ENCODE measurements at places on chromosomes 7 and 10. TPM values are rescaled to one million over a fixed set of nuclear protein-coding genes. Genes with fewer than 3 reads are reported as not detected.

The GALNT17 gene
- 22.4 TPM for total RNA-seq

GRCh38 chr10:33376476-33376875 is 42.0 kb upstream of the NRP1 start:
- H3K27ac ChIP-seq = no peak overlapping the region
- H3K36me3 ChIP-seq = no peaks in the 10 kb centered on the region
- DNase-seq = no peak
- H3K27me3 ChIP-seq = no peaks in the 10 kb centered on the region

The RPEL1 gene
- not detected for total RNA-seq

The TFEC gene
- total RNA-seq = 7.4 TPM

- no peaks in the 10 kb centered on the region for H3K27me3 ChIP-seq
- H3K4me1 ChIP-seq = no peaks in the 10 kb centered on the region
- H3K4me3 ChIP-seq = no peak overlapping the region
- no peak overlapping the region for H3K27ac ChIP-seq
Measured at GRCh38 chr7:150787321-150788281, 12.6 kb downstream of the TMEM176B start.

The UNCX gene
- not detected for total RNA-seq

GRCh38 chr7:29105752-29106668 is 40.3 kb downstream of the CPVL start:
- H3K36me3 ChIP-seq = no peaks in the 10 kb centered on the region
- no peaks in the 10 kb centered on the region for H3K4me1 ChIP-seq
- H3K27me3 ChIP-seq = no peaks in the 10 kb centered on the region
- no peak overlapping the region for H3K27ac ChIP-seq

- H3K4me1 ChIP-seq = no peaks in the 10 kb centered on the region
- H3K36me3 ChIP-seq = no peaks in the 10 kb centered on the region
- no peak overlapping the region for H3K4me3 ChIP-seq
- DNase-seq = no peak
- H3K27me3 ChIP-seq = no peaks in the 10 kb centered on the region
Measured at GRCh38 chr10:12833451-12833850, 168.1 kb downstream of the CCDC3 start.

- H3K36me3 ChIP-seq = no peaks in the 10 kb centered on the region
- DNase-seq = no peak
- H3K4me3 ChIP-seq = peak overlapping the region; percentile 44
- no peaks in the 10 kb centered on the region for H3K27me3 ChIP-seq
- H3K4me1 ChIP-seq = no peaks in the 10 kb centered on the region
Measured at GRCh38 chr10:25017154-25017590, 760 bp downstream of the THNSL1 start.

The RGR gene
- total RNA-seq = not detected

The C1QL3 gene
- not detected for total RNA-seq

The BTBD16 gene
- total RNA-seq = 1.2 TPM

DNA sequence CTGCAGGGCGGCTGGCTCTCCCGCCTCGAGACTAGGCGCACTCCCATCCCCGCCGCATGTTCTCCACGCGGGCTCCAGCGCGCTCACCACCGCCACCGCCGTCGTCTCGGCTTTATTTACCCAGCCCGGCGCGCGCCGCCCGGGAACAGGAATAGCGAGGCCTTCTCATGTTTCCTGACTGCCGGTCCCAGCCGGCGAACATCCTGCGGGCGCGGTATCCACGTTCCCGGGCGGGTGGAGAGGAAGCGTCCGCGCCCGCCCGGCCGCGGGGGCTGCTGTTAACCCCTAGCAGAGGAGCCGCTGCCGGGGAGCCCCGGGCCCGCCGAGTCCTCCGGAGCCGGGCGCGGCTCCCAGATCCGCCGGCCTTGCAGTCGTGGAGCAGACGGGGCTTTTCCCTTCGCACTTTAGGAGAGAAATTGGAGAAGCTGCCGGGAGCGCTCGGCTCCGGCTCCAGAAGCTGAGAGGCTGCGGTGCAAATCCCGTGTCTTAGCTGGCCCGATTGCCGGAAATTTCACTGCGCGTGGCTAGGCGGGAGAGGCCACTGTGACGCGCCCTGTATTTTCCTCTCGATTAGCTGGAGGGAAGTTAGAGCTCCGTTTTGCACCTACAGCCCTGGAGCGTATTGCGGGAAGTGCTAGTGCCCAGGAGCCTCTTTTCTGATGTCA is at the start of gene MKX:
Gene MKX (minus strand): TSS at position 88 of the 665 bp plus-strand sequence. CDS start 2,404 bp downstream, outside the sequence.
- H3K4me3 ChIP-seq = peak within 1 kb of the TSS; percentile 63
- H3K36me3 ChIP-seq = no peaks in the 10 kb centered on the region
- H3K4me1 ChIP-seq = no peaks in the 10 kb centered on the region
- no peaks in the 10 kb centered on the region for H3K27me3 ChIP-seq
- DNase-seq = peak; percentile 79
- H3K27ac ChIP-seq = peak within 1 kb of the TSS; percentile 19

- H3K27me3 ChIP-seq = no peaks in the 10 kb centered on the region
- peaks cover 2% of the 10 kb centered on the region for H3K4me1 ChIP-seq
- no peak overlapping the region for H3K27ac ChIP-seq
- no peak for DNase-seq
- no peak overlapping the region for H3K4me3 ChIP-seq
Measured at GRCh38 chr7:17406738-17407137, 108.3 kb downstream of the AHR start.

DNA sequence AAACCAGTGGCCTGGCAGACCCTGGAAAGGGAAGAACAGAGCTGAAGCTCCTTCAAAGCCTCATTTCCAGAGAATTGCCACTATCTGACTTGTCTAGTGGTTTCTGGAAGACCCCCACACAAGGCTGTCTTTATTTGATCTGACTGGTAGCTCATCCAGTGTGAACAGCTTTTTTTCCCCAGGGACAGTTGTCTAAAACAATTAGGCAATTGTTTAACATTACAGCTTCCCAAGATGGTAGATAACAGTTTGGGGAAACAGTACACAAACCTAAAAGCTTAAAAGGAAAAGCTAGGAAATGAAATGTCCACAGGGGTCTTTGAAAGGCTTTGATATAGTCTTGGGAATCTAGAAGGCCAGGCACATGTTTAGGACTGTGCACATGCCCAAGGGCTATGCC is 203.4 kb upstream of the CTBP2 start:
- no peak for DNase-seq
- H3K4me1 ChIP-seq = no peaks in the 10 kb centered on the region
- no peaks in the 10 kb centered on the region for H3K36me3 ChIP-seq
- no peak overlapping the region for H3K27ac ChIP-seq
- H3K27me3 ChIP-seq = no peaks in the 10 kb centered on the region
- no peak overlapping the region for H3K4me3 ChIP-seq

The MMD2 gene
- total RNA-seq = not detected

- DNase-seq = no peak
- no peaks in the 10 kb centered on the region for H3K27me3 ChIP-seq
- no peaks in the 10 kb centered on the region for H3K36me3 ChIP-seq
Measured at GRCh38 chr10:562142-562541, 127.3 kb downstream of the DIP2C start.

The TMEM176B gene
- total RNA-seq = 34.3 TPM

The CTTNBP2 gene
- 15.9 TPM for total RNA-seq

GRCh38 chr10:25604591-25604990 is 329.4 kb upstream of the MYO3A start:
- H3K4me1 ChIP-seq = no peaks in the 10 kb centered on the region
- H3K4me3 ChIP-seq = no peak overlapping the region

GRCh38 chr10:23976275-23976674 is 232.7 kb upstream of the KIAA1217 start:
- no peak overlapping the region for H3K4me3 ChIP-seq
- H3K27ac ChIP-seq = no peak overlapping the region
- no peak for DNase-seq
- H3K4me1 ChIP-seq = no peaks in the 10 kb centered on the region

DNA sequence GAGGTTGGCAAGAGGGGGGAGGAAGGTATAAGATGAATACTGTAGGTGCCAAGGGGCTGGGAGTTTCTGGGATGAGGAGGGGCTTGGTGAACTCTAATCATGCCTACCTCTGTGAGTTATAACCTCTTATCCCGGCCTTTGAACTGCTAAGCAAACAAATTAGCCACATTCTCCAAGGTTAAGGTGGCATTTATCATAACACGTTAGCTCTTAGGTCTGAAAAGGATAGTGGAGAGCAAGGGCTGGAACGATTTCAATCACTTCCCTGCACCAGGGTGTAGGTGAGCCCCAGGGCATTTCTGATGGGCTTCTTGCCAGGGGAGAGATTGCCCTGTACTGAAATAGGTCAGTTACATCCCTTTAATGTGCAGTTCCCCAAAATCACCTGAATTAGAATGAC is 28.6 kb upstream of the DMBT1 start:
- H3K27ac ChIP-seq = no peak overlapping the region
- H3K4me1 ChIP-seq = no peaks in the 10 kb centered on the region
- H3K4me3 ChIP-seq = no peak overlapping the region
- H3K36me3 ChIP-seq = no peaks in the 10 kb centered on the region
- H3K27me3 ChIP-seq = no peaks in the 10 kb centered on the region

DNA sequence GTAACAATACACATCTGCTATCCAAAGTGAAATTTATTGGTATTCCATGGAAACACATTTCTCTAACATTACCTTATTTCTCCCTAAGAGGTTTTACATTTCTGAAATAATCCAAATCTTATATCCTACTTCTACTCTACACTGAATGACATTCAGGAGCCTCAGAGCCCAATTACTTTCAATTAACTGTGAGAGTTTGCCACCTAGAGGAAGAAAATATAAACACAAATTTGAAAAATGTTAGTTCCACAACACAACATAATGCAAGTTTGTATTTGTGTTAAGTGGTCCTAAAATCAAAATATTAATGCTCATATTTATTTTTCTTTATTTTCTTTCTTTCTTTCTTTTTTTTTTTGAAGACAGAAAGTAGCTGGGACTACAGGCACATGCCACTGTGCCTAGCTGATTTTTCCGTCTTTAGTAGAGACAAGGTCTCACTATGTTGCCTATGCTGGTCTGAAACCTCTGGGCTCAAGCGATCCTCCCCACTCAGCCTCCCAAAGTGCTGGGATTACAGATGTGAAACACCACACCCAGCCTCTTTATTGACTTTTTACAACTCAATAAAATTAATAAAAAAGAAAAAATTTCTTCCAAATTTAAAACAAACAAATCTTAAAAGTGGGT is 46.0 kb downstream of the ATAD1 start:
- no peak for DNase-seq
- no peaks in the 10 kb centered on the region for H3K27me3 ChIP-seq
- H3K4me1 ChIP-seq = no peaks in the 10 kb centered on the region
- H3K36me3 ChIP-seq = peaks cover 2% of the 10 kb centered on the region
- H3K27ac ChIP-seq = no peak overlapping the region

The LEP gene
- 0.45 TPM for total RNA-seq

The FRMPD2 gene
- not detected for total RNA-seq

DNA sequence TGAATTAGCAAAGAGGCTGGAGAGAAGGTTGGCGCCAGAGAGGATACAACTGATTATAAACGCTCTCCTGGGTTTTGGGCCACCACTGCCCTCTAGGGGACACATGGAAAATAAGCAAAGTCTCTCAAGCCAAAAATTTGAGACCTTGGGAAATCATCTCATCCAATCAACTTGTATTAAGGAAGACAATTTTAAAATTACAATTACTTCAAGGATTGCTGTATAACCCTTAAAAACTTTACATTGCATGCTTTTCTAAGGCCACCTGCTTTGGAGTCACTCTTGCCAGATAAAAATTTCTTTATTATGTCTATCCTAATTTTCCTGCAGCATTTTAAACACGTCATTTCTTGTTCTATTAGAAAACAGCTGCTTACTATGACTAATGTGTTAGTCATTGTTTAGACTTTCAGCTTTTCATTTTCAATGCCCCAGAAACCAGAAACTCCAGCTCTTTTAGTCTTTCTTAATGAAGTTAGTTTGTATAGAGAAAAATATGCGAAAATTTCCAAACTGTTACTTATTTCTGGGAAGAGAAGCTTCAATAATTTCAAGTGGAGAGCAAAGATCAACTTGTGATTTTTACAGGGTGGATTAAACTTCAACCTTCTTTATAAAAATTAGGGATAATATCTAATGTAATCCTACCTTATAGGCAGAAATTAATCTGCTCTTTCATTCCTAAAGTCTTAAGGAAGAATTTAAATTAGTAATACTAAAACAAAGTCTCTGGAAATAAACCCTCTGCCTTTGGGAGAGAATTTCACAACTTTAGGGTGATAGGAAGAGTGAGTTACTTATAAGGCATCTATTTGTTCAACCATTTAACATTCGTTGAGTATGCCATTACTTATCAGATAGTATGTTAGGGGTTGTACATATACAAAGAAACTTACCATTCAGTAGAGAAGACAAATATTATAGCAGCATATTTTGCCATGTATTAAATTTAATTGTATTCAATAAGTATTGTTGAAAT is 20.6 kb upstream of the RHOBTB1 start:
- DNase-seq = peak; percentile 70
- no peak overlapping the region for H3K4me3 ChIP-seq
- no peak overlapping the region for H3K27ac ChIP-seq
- no peaks in the 10 kb centered on the region for H3K4me1 ChIP-seq

The GIMAP1 gene
- total RNA-seq = 11.6 TPM

The TMEM196 gene
- total RNA-seq = 0.29 TPM

The DKK1 gene
- 2.4 TPM for total RNA-seq

DNA sequence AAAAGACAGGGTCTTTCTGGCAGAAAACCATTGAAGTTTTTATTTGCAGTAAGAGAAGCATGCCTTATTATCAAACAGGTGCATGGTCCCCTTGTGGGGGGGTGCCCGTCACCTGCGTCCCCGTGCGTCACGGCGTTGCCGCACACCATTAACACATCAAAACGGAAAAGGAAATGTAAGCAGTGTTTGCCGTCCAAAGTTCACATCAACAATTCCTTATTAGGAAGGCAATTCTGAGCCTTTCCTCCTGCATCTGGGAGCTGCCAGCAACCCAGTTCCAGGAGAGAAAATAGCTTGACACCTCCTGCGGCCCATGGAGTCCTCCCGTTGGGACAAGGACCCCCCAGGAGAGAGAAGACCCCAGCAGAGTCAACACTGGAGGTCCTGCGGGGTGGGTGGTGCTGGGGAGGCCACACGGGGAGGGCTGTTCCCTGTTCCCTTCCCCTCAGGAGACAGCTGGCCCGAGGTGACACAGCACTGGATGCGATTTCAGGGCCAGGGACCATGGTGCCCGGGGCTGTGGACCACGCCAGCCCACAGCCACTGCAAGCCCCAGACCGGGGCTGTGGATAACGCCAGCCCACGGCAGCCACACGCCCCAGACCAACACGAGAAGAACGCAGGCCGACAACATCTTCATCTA is 39.5 kb downstream of the DIP2C start:
- H3K4me1 ChIP-seq = no peaks in the 10 kb centered on the region
- H3K27me3 ChIP-seq = no peaks in the 10 kb centered on the region
- H3K27ac ChIP-seq = peak overlapping the region; percentile 15

DNA sequence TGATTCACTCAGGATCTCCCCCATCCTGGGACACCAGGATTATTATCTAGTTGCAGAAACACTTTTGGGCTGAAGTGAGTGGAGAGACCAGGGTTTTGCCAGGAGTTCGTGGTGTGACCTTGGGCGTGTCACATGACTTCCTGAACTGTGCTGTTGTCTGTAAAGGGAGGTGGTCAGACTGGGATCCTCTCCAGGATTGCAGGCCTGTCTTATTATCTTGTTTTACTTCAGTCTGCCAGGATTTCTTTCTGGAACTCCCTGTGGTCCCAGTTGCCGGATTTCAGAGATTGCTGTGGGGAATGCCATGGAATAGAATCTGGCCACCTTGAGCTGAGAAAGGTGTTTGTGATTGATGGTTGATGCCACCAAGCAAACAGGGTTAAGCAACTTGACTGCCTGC is 35.8 kb downstream of the CRCP start:
- H3K27me3 ChIP-seq = no peaks in the 10 kb centered on the region
- peaks cover 6% of the 10 kb centered on the region for H3K36me3 ChIP-seq
- peak overlapping the region; percentile 23 for H3K27ac ChIP-seq
- no peak overlapping the region for H3K4me3 ChIP-seq
- H3K4me1 ChIP-seq = no peaks in the 10 kb centered on the region

- no peaks in the 10 kb centered on the region for H3K36me3 ChIP-seq
- H3K27me3 ChIP-seq = no peaks in the 10 kb centered on the region
- H3K27ac ChIP-seq = no peak overlapping the region
- H3K4me1 ChIP-seq = no peaks in the 10 kb centered on the region
- no peak overlapping the region for H3K4me3 ChIP-seq
Measured at GRCh38 chr7:11341285-11341944, 367.7 kb downstream of the PHF14 start.
